ENCODE measurements at places on chromosomes 7 and 10.
A peak's percentile ranks its signal among the peaks of the same experiment; 100 is the strongest.

- peak; percentile 49 for DNase-seq
These were observed 329.5 kb downstream of the RNLS start for GRCh38 chr10:88253622-88254021.

- no peak for DNase-seq
These were observed 472.8 kb upstream of the FZD8 start for GRCh38 chr10:36114913-36115312.

GRCh38 chr7:158274404-158274811, 313.2 kb downstream of the PTPRN2 start:
- DNase-seq, result no peak

DNA sequence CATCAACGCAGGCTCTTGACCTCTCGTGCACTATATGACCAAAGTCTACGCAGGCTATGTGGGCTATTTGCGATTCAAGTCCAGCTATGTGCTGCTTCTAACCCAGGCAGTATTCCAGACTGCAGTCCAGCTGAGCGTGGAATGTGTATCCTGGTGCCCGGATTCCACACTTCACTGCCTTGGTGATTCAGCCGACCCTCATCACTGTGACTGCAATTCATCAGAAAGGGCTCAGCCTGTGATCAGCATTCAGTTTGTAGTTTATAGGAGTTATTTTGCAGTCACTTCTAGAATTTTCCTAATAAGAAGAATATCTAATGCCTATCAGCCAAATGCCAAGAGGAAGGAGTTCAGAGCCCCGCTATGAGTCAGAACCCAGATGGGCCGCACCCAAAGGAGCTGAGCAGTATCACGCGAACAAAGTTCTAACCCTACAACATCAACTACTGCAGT, 119.8 kb upstream of the LANCL2 start:
- DNase-seq, result peak; percentile 84

- DNase-seq, result no peak
These were observed 22.6 kb upstream of the TNS3 start for GRCh38 chr7:47604496-47604890.

- DNase-seq, result peak; percentile 27
These were observed 243.3 kb upstream of the CDC14C start for GRCh38 chr7:48681006-48681405.

GRCh38 chr10:48633381-48634197, 28.7 kb upstream of the ARHGAP22 start:
- no peak for DNase-seq

DNA sequence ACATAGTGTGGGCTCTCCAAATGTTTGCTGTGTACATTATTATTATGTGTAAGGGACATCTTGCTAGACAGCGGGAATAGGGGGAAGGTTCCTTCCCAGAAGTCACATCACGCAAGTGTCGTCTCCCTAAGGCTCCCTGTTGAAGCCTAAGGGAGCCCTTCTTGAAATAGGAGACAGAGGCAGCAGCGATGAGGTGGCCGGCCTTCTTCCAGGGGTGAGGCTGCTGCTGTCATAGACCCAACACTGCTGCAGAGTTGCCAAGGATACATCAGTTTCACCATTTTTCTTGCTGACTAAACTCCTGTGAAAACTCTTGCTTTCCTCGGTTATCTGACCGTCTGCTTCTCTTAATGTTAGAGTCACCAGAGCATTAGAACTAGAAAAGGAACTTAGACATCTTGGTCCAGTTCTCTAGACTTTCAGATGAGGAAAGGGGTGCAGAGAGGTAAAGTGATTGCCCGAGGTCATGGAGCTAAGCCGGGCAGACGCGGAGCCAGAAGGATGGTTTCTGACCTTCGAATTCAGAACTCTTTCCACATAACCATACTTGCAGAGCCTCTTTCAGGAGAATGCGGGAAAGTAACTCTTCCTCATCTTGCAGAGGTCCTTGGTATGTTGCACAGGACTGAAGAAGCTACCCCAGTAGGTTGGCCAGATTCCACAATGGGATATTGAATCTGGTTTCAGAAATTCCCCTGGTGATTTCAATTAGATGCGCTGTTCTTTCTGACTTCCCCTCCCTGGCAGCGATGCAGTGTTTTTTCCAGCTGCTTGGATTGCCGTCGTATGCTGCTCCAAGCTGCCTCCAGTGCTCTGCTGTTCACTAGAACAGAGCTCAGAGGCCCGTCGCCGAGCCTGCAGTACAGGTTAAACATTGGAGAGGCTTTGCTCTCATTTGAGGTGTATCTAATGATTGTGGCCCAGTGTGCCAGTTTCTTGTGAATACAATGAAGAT, 217.1 kb downstream of the CAMK1D start:
- no peak for DNase-seq

- no peak for DNase-seq
These were observed 677.5 kb upstream of the C7orf33 start for GRCh38 chr7:147912946-147913638.

- DNase-seq, result no peak
These were observed 1.5 kb upstream of the PRKAR1B start for GRCh38 chr7:728602-729001.

DNA sequence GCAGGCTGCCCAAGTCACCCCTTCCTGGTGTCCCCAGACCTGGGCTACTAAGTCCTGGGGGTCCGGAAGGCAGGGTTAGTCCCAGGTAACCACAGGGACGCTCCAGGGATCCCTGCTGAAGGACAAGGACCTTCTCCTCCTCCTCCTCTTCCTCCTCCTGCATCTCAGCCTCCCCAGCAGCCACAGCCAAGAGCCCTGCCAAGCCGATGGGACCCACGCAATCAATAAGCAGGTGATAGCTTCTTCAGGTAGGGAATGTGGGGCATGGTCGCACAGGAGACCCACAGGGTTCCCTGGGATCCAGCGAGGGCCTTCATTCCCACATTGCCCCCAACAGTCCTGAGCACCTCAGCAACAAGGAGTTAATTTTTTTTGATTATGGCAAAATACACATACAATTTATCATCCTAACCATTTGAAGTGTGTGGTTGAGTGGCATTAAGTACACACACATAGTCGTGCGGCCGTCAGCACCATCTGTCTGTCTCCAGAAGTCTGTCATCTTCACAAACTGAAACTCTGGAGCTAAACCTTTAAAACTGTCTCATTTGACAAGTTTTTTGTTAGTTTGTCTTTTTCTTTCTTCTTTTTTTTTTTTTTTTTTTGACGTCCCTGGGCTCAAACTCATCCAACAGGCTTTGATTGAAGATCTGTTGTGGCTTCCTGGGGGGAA, 12.1 kb downstream of the CRYGN start:
- DNase-seq, result no peak

- DNase-seq, result peak; percentile 54
These were observed at the start of gene GNG11 for GRCh38 chr7:93921607-93922566. Gene GNG11 (plus strand): TSS chr7:93921735. CDS start chr7:93922138, 403 bp downstream.

DNA sequence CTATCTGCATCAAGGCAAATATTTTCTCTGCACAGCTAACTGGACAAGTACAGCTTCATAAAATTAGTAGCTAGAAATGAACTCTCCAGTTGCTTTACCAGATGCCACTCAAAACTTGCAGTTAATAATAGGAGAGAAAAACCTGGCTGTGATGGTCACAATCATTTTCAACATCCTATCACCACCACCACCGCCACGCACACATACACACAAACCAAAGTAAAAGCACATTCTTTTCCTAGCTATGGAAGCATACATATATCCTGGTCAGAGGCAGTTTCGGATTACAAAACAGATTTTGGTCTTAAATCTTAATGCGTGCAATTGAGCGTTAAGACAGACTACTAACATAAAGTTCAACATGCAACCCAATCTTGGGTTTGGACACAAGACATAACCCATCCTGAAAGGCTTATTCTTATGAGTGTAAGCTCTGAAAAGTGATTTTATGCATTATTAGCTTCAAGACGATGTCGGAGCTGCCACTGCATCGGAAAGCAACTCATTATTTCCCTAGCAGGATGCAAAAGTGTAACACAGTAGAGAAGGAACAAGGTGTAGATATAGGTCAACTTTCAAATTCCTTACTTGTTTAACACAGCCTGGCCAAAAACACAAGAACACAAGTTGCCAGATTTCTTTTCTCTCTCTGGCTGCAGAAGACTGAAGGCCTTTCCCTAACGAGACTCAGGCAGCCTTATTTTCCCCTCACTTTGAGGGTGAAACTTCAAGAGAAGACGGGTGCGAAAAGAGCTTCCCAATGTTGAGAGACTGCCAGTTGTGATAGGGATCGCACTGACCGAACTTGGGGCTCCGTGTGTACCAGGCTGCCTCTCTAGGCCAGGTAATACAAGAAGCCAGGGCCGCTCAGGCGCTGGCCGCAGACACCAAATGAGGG, 1.2 kb downstream of the CACUL1 start:
- no peak for DNase-seq

GRCh38 chr7:82317760-82318159, 125.8 kb downstream of the CACNA2D1 start:
- DNase-seq, result no peak

DNA sequence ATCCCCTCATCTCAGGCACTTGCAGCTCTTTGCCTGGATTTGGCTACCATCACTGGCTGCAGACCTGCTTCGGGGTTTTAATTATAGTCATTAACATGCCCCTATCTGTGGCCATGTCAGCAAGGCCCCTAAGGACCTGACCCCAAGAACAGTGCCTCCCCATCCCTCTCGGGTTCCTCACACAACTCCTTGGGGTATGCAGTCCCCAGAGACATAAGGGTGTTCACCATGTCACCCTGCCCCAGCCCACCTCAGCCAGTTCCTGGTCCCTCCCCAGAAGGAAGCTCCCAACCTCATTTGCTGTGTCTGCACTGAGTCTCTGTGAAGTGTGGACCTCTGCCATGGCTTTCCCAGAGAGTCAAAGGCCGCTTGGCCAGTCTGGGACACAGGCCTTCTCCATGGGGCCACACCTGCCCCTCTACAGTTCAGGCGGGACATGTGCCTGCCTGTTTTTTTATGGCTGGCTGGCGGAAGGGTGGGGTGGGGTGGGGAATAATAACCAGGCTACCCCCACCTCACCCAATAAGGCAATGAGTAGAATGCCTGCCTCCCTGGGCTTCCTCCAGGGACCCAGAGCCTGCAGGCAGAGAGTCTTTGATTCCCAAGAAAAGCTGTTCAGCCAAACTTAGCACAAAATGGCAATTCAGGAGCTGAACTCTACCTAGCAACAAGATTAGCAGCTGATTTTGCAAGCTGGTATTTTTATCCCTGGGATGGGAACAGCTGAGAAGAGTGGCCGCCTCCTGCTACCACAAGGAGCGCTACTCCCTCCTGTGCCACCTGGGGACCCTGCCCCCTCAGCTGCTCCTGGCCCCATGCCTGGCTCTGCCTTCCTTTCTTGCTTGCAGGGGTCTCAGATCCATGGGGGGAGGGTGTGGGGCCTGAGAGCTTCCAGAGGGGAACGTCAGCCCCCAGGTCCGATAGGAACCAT, 23.7 kb upstream of the CAMK2B start:
- DNase-seq, result no peak

GRCh38 chr7:100825751-100826513, 1.4 kb downstream of the EPHB4 start:
- peak; percentile 22 for DNase-seq

DNA sequence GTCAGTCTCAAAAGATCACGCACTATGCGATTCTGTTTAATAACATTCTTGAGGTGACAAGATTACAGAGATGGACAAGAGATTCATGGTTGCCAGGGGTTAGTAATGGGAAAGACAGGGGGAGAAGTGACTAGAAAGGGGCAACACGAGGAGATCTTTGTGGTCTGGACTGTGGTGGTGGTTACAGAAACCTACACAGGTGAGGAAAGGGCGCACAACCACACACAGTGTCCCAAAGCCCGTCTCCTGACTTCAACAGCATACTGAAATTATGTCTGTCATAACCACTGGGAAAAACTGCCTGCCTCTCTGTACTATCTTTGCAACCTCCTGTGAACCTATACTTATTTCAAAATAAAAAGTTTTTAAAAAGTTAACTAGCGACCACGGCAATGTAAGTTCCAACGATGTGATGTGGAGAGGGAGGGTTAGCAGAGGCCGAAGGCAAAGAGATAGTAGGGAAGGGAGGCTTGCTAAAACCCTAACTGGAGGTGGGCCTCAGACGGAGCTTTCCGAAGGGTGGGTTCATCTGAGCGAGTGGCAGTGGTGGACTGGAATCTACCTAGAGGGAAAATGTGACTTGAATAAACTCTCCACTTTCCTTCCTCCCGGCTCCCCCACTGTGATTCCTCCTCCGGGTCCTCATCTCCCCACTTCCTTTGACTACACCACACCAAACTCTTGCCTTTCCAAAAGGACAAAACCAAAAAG, 43.7 kb downstream of the GNA12 start:
- DNase-seq, result no peak

DNA sequence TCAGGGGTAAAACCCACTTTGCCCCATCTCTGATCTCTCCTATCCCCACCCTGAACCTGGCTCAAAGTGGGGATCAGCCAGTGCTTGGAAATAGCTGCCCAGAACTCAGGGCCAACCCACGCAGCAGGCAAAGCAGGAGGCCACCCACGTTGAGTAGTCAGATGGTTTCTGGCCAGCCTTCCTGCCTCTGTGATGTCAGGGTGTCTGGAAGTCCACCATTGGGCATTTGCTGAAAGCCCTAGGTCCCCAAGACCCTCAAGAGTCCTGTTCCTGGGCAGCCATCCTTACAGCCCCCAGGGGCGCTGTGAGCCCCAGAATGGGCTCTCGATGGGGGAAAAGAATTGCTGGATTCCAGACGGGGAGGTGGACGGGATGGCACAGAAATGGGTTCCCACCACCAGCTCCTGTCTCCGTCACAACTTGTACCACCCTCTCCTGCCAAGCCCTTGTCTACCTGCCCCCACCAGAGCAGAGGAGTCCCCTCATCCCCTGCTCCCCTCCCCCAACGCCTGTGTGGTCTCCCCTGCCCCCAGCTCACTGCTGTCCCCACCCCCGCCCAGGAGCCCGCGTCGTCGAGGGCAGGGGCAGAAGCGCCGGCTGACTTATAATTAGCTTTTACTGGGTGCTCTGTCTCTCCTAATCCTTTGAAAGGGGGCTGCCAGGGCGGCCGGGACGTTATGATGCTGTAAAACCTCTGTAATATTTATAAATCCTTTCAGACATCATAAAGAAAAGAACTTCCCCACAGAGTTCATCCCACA, 3.9 kb downstream of the MYL10 start:
- no peak for DNase-seq

DNA sequence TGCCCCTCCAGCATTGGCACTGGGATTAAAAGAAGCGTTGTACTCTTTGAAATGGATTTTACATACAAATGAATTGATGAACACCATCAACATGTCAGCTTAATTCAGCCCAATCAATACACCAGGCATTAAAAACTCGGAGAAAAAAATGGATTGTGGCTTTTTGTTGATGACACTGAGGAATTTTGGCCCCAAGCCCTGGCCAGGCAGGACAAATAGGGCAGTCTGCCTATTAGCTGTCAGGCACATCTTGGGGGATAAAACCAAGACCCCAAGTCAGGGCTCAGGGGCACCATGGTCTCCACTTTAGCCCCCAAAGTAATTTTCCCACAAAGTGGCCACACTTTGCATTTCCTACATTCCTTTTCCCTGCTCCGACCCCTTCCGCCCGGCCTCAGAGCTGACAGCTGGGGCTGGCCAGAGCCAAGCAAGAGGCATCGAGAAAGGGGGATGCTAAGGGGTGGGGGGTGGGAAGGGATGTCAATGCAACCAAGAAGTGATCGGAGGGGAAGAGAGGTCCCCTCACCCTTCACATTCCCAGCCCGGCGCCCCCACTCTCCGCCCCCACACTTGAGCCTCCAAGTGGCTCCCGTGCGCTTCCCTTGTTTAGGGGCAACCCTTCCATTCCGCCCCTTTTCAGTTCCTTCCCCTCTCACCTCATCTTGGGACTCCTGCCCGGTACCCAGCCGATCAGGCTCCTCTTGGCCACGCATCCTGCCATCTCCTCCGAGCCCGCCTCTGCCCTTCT, 711 bp downstream of the HIP1 start:
- no peak for DNase-seq
